ENCODE measurements at places on chromosomes 4 and X.

- no peak for DNase-seq
Measured at GRCh38 chr4:173556398-173557131, 26.5 kb upstream of the HAND2 start.

- no peak for DNase-seq
Measured at GRCh38 chr4:105797225-105797624, 88.6 kb downstream of the GSTCD start.

- peak; percentile 63 for DNase-seq
Measured at GRCh38 chrX:40945361-40945713, 139.9 kb upstream of the USP9X start.

- DNase-seq, result no peak
Measured at GRCh38 chrX:120464411-120464810, 4.7 kb downstream of the LAMP2 start.

DNA sequence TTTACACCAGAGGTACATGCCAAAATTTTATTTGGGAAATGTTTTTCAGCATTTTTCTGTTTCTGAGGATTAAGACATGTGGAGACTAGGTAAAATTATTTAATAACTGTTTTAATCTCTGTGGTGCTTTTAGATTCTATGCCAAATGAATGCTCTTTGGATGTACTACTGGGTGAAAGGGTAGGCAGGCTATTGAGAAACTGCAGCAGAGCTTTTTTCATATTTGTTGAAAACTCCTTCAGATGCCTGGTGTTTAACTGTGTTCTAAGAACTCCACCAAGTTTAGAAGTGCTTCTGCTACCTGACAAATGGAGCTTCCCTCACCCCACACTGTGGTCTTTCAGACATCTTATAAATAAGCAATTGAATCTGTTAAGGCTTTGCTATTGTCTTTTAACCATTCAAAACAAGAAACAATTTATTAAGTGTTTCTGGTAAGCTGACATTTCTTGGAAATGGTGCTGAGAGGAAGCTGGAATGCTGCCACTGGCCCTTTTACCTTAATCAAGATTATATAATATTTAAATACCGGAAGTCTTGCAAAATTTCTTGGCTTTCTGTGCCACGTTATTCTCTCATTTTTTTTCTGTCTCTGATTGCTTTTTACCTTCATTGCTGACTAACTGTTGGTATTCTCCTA is 51.2 kb upstream of the CYSLTR1 start:
- DNase-seq, result no peak

DNA sequence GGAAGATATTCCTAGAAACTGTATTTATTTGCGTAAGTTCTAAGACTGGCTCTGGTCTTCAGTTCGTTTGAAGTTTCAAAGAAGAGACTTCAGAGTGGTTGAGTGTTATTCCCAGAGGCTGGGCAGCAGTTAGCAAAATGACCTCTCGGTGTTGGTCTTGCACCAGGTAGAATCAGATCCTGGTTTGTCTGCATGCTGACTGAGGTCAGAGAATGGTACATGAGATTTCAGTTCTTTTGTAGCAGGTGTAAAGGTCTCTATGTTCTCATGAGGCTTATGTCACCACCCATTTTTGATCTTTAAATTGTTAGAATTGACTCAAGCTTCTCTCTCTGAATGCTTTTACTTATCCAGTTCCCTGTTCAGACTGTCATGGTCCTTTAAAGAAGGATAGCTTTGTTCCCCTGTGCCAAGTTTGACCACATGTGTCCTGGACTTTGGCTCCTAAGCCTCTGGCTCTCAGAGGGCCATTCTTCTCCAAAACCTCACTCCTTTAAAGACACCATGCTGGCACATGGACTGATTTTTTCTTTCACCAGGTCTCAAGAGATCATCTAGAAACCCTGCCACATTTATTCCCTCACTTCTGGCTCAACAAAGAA is 355.8 kb upstream of the BOD1L1 start:
- DNase-seq, result no peak

DNA sequence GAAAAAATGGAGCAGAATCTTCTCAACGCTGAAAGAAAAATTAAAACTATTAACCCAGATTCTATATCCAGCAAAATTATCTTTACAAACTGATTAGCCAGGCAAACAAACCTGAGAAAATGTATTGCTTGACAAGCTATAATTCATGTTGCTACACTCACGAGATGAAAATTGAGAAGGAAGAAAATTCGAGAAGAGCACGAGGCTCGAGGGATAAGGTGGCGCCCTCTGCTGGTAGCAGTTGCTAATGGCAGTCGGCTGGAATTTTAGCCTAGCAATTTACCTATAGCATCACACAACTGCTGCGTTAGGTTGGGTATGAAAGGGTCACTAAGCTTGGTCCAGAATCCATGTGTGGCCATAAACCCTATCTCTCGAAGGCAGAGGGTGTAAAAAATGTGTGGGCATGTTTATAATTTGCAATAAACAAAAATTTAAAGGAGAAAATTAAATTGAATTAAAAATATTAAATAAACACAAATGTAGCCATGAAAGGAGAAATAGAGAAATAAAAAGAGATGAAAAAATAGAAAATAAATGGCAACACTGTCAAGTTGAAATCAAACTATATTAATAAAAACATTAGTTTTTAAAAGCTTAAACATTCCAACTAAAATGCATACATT is 126.6 kb downstream of the PPP4R3C start:
- peak; percentile 19 for DNase-seq

DNA sequence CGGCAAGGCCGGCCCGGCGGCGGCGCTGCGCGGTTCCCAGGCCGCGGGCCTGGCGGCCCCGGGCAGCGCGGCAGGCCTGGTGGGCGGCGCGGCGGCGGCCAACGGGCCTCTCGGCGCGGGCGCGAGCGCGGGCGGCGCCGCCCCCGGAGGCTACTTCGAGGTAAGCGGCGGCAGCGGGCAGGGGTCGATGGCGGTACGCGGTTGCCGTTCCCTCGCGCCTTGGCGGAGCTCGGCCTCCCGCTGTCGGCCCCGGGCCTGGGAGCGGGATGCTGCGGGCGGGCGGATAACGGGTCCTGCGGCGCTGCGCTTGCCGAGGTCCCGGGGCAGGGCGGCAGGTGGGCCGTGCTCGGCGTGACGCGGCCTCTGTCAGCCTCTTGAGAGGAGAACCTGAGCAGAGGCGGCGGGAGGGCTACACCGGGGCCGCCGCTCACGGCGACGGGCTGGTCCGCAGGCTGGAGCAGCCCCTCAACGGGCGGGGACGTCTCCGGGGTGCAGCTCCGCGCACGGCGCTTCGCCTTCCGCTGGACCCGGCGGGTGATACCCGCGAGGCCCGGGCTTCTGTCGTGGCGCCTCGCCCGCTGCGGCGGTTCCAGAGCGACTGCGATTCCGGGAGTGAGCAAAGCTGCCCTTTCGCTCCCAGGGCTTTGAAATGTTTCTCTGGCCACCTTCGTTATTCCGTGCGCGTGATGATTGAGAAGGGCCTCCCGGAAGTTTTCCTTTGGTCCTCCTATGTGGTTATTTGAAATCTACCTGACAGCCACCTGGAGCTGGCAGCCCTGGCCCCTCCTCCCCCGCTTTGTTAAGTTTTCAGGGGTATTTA is 774 bp downstream of the FAM193A start:
- no peak for DNase-seq

- peak; percentile 50 for DNase-seq
Measured at GRCh38 chr4:146235654-146236177, 21.4 kb downstream of the REELD1 start.

- no peak for DNase-seq
Measured at GRCh38 chrX:56728752-56729151, 291 bp upstream of the NBDY start.

DNA sequence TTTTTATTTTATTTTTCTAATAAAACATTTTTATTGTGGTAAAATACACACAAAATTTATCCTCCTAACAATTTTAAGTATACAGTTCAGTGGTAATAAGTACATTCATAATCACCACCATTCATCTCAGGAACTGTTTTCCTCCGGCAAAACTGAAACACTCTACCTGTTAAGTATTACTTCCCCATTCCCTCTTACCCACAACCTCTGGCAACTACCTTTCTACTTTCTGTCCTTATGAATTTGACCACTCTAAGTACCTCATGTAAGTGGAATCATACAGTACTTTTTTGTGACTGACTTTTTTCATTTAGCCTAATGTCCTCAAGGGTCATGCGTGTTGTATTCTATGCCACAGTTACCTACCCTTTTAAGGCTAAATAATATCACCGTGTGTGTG is 21.1 kb upstream of the HSFX4 start:
- no peak for DNase-seq

DNA sequence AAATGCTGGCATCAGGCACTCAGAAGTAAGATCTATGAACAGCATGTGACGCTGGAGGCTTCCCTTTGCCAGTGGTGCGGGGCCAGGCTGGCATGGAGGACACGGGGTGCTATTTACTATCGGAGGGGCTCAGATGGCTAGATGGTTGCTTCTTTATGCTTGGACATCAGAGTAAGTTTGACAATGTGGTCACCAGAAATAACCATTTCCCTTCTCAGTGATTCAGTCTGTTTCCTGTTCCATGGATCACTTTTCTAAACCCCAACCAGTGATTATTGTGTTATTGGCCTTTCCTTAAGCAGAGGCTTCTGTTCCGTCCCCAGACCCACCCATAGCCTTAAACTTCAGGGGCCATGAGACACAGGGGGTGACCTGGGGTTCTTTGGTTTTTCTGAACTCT is 55.4 kb upstream of the DHX15 start:
- no peak for DNase-seq

- DNase-seq, result no peak
Measured at GRCh38 chr4:130896920-130897319, 1801.0 kb downstream of the C4orf33 start.

DNA sequence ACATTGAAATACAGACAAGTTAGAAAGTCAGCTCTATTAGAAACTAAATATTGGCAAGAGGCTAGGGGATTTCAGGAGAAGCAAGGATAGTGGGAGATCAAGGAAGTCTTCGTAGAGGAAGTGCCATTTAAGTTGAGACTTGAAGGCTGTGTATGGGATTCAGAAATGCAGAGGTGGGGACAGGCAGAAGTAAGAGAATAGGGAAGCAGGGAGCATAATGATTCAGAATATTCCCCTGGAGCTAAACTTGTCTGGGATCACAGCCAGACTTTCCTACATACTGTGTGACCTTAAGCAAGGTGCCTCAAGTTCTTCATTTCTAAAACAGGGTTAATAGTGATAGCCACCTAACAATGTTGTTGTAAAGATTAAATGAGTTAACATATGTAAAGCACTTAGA is 108.8 kb downstream of the DDIT4L start:
- no peak for DNase-seq

GRCh38 chr4:139763672-139764071 is 98.1 kb downstream of the MGST2 start:
- DNase-seq, result no peak

DNA sequence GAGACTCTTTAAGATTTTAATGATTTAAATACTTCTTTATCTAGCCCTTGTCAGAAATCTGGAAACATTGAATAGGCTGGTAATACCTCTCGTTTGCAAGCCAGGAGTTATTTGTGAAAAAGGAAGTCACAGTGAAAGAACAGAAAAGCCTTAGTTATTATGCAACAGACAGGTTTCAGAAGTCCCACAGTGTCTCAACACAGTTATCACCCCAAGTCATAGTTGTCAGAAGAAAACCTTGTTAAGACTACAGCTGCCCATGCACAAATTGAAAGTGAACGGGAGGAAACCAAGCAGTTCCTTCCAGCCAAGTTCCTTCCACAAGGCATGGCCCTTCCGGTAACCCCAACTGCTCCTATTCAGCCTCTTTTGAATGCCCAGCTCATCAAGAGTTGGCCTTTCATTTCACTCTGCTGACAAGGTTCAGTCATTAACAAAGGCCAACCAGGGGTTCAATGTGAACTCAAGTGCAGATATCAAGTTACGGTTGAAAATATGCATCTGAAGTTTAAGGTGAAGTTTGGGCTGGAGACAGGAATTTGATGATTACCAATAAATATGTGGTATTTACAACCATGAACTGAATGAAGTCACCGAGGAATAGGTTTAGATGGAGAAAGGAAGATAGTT is 15.6 kb downstream of the ALPK1 start:
- DNase-seq, result no peak

- DNase-seq, result peak; percentile 2
Measured at GRCh38 chr4:31458813-31459212, 738.6 kb downstream of the PCDH7 start.

- DNase-seq, result no peak
Measured at GRCh38 chr4:162274354-162274753, 110.6 kb upstream of the FSTL5 start.
